Tibial nerve (tissue), 4 donors: ENCODE measurements at places on chromosomes 1 and 21.

DNA sequence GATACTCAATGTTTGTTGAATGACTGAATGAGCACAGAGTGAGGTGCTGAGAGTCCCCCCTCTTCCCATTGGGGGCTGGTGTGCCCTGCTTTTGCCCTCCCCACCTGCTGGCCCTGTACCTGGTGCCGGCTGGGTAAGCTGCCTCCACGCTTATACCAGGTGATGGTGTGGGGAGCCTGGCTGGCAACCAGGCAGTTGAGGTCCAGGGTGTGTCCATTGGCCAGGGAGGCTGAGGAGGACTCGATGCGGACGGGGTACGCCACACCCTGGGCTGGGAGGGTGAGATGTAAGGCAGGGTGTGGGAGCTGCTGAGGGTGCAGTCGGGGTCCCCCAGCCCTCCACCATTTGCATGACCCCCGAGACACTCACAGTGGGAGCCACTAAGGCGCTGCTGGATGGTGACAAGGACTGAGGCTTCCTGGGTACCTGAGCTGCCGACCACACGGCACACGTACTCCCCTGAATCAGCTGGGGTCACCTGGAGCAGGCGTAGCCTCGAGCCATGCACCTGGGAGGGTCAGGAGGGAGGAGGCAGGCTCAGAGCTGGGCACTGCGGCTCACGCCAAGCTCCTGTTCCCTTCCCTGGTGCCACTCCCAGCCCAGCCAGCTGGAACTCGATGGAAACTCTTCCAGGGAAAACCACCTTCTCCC, 36.6 kb downstream of the LDLRAD2 start:
- no peak for DNase-seq

DNA sequence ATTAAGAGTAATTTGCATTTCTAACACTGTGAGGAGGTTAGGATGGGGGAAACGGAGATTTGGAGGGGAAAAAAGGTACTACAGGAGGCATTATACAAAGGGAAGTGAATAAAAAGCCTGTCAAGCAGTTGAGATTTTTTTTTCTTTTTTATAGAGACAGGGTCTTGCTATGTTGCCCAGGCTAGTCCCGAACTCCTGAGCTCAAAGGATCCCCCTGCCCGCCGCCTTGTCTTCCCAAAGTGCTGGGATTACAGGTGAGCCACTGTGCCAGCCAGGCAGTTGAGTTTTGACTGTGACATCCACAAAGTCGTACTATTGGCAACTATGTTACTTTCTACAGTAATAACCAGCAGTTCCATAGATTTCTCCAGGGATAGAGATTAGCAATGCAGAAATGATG, 2.6 kb downstream of the CLCC1 start:
- DNase-seq: no peak

GRCh38 chr1:23916209-23917131, 3.3 kb upstream of the CNR2 start:
- no peak for DNase-seq

DNA sequence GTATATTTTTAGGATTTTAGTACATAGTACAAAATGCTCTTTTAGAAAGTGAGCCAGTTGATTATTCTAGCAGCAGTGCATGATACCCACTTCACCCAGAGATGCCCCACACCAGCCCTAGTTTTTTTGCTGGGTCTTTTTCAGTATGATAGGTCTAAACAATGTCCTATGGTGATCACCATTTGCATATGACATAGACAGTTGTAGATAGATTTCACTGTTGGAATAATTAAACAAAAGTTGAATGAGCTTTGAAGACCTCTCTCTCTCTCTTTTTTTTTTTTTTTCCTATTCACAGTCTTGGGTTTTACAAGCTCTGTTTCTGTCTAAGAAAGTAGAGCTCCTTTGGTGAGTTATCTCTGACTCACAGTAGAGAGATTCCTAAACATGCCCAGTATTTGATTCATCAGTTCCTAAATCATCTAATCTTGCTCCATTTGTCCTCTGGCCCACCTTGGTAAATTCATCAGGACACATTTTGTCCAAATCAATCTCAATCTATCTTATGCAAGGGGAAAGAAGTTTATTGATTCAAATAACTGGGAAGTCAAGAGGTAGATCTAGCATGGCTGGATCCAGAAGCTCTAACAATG, 44.7 kb upstream of the VAV3 start:
- no peak for DNase-seq

GRCh38 chr1:214404571-214405213, 123.7 kb downstream of the SMYD2 start:
- no peak for DNase-seq

DNA sequence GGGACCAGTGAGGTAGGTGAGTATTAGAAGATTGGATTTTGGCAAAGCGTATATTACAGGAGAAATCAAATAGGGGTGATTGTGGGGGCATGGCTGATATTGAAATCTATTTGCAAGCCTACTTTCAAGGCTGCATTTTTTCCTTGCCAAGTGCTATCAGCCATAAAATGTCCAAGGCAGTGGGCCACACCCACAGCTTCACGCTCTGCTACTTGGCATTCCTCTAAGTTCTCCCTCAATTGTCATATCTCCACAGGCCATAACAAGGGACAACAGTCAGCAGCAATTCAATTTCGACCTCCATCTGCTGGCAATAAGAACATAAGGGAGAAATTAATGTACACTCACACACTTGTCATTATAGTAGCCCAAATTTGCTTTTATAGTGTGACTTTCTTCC, 667.1 kb upstream of the PKN2 start:
- DNase-seq: no peak

DNA sequence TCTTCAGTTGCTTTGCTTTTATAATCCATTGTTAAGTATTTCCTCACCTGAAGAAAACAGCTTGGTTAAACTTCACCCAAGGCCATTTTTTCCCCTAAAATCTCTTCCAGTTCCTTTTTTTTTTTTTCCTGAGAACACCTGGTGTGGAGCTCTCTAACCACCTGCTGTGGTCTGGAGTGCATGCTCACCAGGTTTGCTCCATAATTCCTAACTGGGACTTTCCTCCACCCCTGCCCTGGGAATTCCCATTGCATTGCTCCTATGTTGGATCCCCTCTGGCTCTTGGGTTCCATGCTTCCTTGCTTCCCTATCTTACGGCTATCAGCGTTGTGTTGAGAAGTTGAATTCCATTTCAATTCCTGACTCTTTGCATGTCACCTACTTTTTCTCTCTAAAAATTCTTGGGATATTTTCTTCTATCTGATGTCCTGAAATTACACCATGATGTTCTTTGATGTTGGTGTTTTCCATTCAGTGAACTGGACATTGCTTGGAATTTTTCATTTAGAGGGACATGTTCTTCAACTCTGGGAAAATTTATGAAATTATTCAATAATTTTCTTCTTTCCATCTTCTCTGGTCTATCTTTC, 19.6 kb upstream of the DYRK1A start:
- no peak for DNase-seq

DNA sequence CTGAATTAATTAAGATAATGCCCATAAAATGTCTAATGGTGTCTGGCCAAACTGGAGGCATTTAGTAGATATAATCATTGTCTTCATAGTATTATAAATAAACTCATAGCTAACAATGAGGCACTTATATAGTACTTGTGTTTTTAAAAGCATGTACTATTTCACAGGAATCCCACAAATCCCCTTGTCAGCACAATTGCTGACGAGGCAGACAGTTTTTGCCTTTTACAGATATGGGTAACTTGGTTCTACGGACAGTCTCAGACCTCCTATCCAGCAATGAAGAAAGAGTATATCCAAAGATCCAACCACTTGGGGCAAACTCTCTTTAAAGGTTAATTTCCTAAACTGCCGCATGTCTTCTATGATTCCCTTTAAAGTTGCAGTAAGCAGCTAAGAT, 73.7 kb downstream of the ATP1B1 start:
- no peak for DNase-seq

- DNase-seq: no peak
Measured at GRCh38 chr21:41201385-41201784, 33.4 kb downstream of the BACE2 start.

DNA sequence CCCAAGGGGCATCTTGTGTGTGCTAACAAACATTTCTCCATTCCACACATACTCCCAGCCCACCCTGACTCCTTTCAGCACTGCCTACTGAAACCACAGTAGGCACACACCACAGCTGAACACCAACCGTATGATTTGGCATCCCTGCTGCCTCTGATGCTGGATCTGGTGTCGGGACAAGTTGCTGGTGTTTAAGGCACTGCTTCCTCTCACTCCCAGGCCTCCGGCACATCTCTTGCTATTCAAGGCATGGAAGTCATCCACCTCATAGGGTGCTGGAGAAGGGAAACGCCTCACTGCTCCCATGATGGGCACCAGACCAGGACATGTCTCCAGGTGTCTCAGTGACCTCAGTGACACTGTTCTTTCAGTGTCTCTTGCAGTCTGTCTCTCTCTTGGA, 2.4 kb upstream of the ITLN2 start:
- DNase-seq: no peak

DNA sequence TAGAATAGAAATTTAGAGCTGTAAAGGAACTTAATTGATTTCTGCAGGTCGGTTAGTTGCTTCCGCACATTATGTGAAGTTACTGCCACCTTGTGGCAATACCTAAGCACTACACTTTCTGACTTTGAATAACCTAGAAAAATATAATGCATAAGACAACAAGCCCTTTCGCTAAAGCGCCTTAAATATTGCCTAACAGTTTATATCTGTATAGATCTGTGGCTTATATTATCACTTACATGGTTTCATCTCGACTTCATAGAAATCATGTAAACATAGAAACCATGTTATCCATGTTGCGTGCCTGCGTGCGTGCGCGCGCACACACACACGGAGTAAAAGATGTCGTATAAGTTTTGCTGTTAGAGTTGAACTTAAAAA, 10.9 kb upstream of the IFI16 start:
- DNase-seq: peak; percentile 85

- DNase-seq: no peak
Measured at GRCh38 chr1:100152271-100152670, 19.3 kb downstream of the TRMT13 start.
